ENCODE measurements at places on chromosomes 16 and 17.

DNA sequence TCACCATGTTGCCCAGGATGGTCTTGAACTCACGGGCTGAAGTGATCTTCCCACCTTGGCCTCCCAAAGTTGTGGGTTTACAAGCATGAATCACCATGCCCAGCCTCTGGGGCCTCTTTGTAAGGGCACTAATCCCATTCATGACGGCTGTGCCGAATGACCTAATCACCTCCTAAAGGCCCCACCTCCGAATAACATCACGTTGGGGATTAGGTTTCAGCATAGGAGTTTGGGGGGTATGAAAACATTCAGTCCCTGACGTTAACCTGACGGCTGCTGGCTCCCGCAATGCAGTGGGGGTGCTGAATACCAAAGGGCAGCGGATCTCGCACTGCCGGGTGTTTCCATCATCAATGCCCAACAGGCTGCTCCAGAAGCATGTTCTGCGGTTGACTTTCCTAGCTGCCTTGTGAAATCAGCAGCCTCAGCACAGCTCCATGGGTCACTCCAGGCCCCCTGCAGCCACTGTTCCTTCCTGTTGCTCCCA, 120.8 kb upstream of the SEC14L1 start:
- DNase-seq = no peak

DNA sequence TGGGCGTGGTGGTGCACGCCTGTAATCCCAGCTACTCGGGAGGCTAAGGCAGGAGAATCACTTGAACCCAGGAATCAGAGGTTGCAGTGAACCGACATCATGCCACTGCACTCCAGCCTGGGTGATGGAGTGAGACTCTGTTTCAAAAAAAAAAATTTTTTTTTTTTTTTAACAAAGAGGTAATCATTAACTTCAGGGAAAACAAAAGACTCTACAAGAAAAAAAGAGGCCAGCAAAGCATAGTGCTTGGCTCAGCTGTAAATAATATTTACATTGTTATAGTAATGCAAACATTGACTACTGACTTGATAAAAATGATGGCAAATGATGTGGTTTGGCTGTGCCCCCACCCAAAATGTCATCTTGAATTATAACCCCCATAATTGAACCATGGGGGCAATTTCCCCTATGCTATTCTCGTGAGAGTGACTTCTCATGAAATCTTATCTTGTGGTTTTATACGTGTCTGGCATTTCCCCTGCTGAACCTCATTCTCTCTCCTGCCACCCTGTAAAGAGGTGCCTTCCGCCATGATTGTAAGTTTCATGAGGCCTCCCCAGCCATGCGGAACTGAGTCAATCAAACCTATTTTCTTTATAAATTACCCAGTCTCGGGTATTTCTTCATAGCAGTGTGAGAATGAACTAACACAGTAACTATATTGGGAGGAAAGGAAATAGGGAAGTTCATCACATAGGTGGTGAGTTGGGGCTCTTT, 12.7 kb upstream of the SSTR2 start:
- no peak for DNase-seq

- peak; percentile 78 for DNase-seq
Measured at GRCh38 chr16:78444-79150, 572 bp downstream of the MPG start.

- peak; percentile 36 for DNase-seq
Measured at GRCh38 chr16:78926723-78927210, 673.8 kb downstream of the MAF start.

DNA sequence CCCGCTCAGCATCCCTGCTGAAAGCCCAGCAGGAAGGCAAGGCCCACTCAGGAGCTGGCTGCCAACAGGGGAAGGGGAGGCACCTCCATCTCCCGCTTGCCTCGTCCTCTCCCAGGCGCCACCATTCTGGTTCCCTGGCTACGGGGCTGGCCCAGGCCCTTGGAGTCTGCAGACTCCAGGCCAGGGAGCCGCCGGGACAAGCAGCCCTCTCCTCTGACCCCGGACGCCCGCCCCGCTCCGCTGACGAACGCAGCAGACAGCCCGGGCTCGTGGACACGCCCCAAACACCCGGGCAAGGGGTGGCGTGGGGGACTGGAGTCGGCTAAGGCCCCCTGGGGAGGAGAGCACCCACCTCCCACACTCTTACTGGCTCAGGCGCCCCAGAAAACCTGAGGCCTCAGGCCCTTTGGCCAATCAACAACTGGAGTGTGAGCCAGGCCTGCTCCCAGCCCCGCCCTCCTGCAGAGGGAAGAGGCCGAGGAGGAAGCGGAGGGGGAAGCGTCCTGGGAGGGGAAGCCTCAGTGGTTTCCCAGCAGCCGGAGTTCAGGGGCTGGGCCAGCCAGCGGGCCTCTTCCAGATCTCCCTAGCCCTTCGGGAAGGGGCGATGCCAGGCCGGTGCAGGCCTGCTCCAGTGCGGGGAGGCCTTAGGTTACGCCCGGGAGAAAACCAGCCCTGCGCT, 4.2 kb downstream of the MNT start:
- DNase-seq = peak; percentile 98

- no peak for DNase-seq
Measured at GRCh38 chr16:1090620-1091587, 5.1 kb downstream of the C1QTNF8 start.
